ENCODE measurements at places on chromosomes 2 and 18. TPM values are rescaled to one million over a fixed set of nuclear protein-coding genes. Genes with fewer than 3 reads are reported as not detected.

DNA sequence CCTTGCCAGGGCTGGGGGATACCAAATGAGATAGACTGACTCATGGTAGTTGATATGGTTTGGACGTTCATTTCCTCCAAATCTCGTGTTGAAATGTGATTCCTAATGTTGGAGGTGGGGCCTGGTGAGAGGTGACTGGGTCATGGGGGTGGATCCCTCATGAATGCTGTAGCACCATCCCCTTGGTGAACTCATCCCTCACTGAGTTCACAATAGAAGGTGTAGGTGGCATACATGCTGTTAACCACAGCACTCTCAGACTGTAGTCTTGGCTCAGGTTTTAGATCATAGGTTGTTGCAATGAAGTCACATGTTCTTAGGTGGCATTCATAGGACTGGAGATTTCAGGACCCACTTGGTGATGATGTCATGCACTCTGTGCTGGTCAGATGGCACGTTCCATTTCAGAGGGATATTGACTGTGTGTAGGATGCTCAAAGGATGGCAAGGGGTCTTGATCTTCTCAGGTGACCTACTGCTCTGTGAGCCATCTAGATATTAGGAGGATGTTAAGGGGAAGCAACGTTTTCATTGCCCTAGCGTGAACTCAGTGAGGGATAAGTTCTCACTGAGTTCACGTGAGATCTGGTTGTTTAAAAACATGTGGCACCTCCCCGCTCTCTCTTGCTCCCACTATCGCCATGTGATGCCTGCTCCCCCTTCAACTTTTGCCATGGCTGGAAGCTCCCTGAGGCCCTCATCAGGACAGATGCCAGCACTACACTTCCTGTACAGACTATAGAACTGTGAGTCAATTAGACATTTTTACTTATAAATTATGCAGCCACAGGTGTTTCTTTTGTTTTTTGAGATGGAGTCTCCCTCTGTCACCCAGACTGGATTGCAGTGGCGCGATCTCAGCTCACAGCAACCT lies 73.8 kb upstream of the ACAA2 start:
- DNase-seq, result no peak

DNA sequence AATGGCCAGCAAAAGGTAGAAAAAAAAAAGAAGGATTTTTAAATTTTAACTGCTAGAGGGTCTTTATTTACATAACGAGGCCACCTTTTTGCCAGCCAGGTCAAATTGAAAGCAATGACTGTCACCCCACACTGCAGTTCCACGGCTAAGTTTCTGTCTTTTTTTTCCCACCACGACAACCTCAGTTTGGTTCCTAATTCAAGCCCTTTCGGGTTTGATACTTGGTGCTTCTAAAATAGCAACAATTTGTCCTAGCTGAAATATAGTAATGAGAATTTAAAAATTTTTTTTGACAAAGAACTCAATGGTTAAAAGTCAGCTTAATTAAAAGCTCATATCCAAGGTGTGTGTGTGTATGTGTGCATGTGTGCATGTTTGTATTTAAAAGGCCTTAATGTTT lies 16.4 kb upstream of the NMS start:
- DNase-seq, result no peak

DNA sequence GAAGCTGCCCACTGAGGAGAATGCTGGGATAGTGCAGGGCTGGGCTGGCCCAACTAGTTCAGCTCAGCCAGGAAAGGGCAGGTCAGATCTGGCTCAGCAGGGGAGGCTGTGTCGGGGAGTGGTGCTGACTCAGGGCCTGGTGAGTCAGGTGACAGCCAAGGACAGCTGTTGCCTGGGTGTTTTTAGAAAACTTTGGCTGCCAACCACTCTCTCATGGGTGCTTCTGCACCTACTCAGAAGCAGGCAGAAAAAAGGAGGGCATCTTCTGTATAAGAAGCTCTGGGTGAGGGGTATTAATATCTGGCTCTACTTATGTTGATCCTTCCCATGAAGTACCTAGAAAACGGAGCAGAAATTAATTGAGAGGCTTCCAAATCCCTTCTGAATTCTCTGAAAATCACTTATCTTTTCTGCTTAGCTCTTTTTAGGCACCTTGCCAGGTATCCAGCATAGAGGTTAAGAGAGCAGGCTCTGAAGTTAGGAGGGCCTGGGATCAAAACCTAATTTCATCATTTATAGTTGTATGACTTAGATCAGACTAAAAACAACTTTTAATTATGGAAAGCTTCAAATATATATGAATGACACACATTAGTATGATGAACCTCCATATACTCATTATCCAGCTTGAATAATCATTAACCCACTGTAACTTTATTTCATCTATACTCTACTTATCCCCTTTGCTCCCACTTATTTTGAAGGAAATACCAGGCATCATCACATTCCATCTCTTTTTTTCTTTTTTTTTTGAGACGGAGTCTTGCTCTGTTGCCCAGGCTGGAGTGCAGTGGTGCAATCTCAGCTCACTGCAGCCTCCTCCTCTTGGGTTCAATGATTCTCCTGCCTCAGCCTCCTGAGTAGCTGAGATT lies 15.5 kb upstream of the RAB10 start:
- DNase-seq, result peak; percentile 89

EPHA4 gene
- total RNA-seq, result 12.8 TPM

DNA sequence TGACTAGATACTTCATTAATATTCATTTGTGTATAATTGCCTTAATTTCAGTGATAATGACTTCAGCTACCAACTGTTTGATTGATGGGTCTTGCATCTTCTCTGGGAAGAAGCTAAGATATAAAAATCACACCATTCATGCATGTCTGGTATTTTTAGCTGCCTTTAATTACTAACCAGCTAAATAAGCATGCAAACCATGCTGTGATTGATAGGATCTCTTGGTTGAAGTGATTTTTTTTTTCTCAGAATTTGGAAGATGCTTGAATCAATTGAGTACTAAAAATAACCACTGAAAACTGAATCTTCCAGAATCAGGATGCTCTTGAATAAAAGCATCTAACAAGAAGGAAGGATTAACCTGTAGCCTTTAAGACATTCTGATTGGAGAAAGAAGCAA lies 668.8 kb downstream of the TDRD15 start:
- DNase-seq, result no peak

ZNF892 gene
- 7.3 TPM for total RNA-seq

- no peak for DNase-seq
These were observed 1791.6 kb downstream of the SUCLG1 start for GRCh38 chr2:82667491-82667890.

GRCh38 chr2:27370816-27371620 lies 602 bp downstream of the SNX17 start:
- DNase-seq, result peak; percentile 33

DNA sequence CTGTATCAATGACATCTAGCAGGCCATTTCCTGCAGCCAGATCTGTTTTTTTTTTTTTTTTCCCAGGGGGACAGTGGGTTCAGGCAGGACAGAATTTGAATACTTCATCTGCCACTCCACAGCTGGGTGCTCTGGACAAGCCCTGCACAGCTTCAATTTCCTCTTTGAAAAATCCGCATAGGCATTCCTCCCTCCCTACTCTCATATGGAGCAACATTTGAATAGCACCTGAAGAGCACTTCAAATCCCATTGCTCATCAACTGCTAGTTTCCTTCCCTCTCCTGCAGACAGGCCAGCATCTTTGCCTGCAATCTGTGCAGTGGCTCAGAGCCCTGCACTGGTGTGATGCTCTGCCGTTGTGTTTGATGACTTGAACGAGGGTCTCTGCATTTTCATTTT lies 326.3 kb downstream of the TSN start:
- no peak for DNase-seq

DNA sequence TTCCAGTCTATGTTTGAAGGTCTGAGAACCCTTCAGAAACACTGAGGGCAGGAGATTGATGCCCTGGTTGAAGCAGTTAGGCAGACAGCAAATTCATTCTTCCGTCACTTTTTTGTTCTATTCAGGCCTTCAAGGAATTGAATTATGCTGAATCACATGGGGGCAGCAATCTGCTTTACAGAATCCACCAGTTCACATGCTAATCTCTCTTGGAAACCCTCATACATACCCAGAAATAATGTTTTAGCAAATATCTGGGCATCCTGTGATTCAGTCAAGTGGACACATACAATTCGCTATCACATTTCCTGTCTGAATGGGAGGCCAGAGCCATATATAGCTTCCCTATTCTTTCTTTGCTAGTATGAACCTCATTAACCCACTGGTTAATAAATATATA lies 301.4 kb upstream of the CNTNAP5 start:
- no peak for DNase-seq

TUBA4B gene
- total RNA-seq, result not detected

GRCh38 chr18:23226930-23227725 lies 91.8 kb downstream of the CABLES1 start:
- peak; percentile 94 for DNase-seq

Data from fibroblast of lung (primary cell).